Spinal cord (tissue), 10 donors: ENCODE measurements at places on chromosomes 12 and 14.
A peak's percentile ranks its signal among the peaks of the same experiment; 100 is the strongest.

DNA sequence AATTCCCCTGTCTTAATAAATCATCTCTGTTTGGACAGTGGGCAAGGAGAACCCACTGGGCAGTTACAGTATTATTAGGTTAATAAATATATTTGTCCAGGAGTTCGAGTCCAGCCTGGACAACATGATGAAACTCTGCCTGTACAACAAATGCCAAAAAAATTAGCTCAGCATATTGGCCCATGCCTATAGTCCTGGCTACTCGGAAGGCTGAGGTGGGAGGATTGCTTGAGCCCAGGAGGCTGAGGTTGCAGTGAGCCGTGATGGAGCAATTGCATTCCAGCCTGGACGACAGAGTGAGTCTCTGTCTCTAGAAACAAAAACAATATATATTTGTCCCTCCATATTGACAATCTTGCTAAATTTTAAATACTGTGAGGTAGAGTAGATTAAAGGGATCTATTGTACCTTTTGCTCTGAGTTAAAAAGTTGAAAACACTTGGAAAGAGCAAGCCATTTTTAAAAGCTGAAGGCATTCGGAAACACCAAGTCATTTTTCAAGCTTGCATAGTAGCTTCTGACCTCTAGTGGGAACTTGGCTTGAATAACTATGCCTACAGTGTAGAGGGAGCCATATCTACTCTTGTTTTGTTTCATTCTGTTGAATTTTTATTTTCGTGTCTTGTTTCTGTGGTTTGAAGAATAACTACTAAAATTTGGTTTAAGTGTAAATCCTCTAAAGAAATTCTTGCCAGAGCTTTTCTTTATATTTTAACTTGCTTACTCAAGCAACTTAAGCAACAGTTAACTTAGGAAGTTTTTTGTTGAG is 14.6 kb upstream of the EEA1 start:
- no peak for DNase-seq

GRCh38 chr14:68210729-68211299 is 391.2 kb downstream of the RAD51B start:
- DNase-seq, result no peak

DNA sequence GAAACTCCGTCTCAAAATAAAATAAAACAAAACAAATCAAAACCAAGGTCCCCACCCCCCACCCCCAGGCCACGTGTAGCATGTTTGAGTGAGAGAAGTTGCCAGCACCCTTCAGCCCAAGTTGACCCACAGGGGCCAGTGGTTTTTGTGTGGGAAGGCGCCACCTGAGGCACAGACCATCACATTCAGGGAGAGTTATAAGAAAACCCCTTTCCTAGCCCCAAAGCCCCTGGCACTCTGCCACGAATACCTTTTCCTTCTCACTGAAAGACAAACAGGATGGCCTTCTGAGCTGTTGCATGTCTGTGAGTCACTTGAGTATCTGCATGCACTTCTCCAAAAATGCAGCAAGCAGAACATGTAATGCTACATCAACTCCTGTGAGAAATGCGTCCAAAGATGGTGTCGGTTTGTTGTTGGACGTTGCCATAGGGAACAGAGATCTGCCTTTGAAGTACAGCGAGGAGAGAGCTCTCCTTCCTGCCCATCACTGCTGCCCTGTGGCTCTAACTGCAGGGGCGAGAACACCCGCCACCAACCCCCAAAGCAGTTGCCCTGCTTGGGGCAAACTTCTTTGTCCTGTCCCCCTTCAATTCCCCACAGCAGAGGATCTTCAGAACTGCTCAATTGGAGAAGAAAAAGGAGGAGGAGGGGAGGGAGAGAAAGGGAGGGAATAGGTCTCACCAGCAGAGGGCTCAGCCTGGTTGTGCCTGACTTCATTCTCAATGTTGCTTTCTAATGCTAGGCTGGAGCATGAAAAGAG is 2.7 kb upstream of the TRAF3 start:
- peak; percentile 93 for DNase-seq

- DNase-seq, result no peak
Observed at GRCh38 chr12:47394070-47394469, 311.8 kb downstream of the RPAP3 start.

DNA sequence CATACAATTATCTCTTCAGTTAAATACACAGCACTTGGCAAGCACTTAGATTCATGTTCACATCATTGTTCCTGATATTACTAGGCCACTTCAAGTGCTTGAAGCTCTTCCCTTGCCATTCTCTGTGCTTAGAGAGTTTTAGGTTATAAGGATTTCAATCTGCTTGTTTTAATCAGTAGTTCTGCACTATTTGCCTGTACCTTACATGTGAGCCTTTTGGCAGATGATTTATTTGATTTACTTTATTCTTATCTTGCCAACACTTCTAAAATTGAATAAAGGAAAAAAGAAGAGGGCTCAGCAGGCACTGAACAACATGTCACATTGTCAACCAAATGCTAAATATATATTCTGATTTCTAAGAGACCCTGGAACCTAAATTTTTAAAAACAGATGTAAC is 363.8 kb upstream of the USP15 start:
- no peak for DNase-seq

DNA sequence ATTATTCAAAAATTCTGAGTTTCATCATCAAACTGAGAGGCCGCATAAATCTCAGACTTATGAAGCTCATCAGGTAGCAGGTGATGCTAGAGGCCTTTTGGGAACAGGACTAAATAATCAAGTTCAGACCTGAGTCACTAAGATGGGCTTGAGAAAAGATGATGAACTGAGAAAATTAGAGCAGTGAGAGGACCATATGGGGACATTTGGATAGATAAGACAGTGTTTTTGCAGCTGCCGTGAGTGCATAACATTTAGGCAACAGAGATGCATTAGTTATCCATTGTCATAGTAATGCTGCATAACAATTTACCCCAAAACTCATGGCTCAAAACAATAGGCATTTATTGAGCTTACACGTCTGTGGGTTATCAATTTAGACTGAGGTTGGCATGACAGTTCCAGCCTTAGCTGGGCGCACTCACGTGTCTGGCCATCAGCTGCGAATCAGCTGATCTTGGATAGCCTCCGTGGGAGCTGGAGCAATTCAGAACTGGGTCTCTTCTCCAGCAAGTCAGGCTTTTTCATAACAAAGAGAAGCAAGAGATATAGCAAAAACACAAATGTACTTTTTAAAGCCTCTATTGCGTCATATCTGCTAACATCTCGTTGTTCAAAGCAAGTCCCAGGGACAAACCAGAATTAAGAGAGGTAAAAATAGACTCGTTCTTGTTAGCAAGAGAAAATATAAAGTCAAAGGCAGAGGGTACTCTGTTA is 72.8 kb downstream of the CAPZA3 start:
- no peak for DNase-seq

- DNase-seq, result no peak
Observed at GRCh38 chr14:93032421-93032936, 83.2 kb downstream of the ITPK1 start.

DNA sequence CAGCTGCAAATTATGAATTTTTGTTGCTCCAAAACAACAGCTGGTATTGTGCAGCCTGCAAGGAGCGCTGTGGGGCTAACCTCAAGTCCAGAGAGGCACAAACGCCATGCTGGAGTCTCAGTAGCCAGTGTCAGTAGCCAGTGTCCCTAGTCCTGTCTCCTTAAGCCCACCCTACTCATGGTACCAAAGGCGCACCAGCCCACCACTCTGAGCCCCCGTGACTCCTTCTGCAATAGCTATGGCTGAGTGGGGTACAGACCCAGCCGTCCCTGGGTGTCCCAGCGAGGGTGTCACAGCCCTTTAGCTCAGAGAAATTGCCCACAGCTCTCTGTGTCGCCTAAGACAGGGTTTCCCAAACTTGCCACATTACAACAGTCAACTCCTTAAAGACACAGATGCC is 65.2 kb downstream of the ARL6IP4 start:
- DNase-seq, result no peak

GRCh38 chr12:4734625-4735340 is 14.6 kb downstream of the GALNT8 start:
- DNase-seq, result no peak

GRCh38 chr14:103623883-103624482 is 5.0 kb upstream of the KLC1 start:
- no peak for DNase-seq

GRCh38 chr12:59484575-59484974 is 111.3 kb upstream of the SLC16A7 start:
- DNase-seq, result no peak

GRCh38 chr12:57187222-57188089 is 29.1 kb upstream of the NXPH4 start:
- no peak for DNase-seq

DNA sequence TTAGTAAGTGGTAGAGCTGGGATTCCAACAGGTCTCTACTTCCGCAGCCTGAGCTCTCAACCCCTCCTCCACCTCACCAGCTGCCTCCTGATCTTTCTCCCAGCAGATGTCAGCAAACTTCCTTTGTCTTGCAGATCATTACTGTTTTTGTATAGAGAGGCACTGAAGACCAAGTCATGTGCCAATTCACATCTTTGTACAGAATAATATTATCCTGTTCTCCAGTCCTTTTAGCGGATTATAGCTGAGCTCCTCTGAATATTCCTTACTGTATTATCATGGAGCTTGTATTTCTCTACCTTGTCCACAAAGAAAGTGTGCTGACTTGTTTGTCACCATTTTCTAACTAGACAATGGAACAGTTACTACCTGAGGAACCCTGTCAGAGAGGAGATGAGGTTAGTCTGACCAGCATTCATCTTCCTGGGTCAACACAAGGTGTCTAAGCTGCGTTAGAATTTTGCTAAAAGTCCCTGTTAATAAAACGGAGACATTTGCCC is 142.3 kb upstream of the ARHGAP5 start:
- no peak for DNase-seq

GRCh38 chr12:91316161-91316906 is 133.7 kb upstream of the DCN start:
- no peak for DNase-seq

DNA sequence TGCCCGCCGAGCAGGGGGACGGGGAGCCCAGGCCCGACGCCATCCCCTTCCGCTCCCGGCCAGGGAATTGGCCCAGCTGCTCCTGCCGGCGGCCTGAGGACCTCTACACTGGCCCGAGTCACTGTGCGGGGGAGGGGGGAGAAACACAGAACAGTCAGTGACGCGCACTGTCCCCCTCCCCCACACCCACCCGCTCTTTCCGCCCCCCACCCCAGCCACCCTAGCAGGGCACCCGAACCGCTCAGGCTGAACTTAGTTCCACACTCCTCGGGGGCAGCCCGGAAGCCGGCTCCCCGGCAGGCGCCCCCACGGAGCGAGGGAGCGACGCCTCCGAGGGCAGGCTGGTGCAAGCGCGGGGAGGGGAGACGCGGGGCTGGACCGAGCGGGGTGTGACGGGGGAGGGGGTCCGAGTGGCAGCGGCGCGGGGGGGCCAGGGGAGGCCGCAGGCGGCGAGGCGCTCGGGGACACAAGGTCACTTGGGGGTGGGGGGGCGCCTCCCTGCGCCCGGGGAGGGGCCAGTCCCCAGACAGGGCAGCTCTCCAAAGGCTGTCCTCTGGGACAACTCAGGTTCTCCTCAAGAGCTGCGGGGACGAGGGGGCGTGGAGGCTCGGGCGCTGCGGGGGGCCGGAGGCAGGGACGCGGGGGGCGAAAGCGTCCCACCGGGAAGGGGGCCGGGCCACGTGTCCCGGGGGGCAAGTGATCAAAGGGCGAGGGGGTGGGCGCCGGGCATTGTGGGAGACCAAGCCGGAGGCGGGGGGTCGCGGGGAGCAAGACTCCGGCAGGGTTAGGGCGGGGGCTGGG is 648 bp downstream of the CHD4 start:
- peak; percentile 72 for DNase-seq

- no peak for DNase-seq
Observed at GRCh38 chr14:57981817-57982560, 116.1 kb upstream of the SLC35F4 start.

GRCh38 chr14:78356391-78356790 is 186.2 kb downstream of the NRXN3 start:
- DNase-seq, result peak; percentile 70

GRCh38 chr14:22118899-22119477 is 445.4 kb upstream of the OR4E1 start:
- no peak for DNase-seq

DNA sequence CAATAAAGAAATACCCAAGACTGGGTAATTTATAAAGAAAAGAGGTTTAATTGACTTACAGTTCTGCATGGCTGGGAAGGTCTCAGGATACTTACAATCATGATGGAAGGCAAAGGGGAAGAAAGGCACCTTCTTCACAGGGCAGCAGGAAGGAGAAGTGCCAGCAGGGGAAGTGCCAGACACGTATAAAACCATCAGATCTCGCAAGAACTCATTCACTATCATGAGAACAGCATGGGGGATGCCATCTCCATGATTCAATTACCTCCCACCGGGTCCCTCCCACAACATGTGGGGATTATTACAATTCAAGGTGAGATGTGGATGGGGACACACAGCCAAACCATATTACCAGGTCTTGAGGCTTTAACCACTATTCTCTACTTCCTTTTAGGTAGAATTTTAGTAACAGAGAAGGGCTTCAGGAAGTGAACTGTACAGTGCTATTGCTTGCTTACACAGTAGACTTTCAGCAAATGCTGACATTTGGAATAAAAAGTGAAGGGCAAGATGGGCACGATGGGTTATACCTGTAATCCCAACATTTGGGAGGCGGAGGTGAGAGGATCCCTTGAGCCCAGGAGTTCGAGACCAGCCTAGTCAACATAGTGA is 40.8 kb upstream of the OR4E1 start:
- no peak for DNase-seq

DNA sequence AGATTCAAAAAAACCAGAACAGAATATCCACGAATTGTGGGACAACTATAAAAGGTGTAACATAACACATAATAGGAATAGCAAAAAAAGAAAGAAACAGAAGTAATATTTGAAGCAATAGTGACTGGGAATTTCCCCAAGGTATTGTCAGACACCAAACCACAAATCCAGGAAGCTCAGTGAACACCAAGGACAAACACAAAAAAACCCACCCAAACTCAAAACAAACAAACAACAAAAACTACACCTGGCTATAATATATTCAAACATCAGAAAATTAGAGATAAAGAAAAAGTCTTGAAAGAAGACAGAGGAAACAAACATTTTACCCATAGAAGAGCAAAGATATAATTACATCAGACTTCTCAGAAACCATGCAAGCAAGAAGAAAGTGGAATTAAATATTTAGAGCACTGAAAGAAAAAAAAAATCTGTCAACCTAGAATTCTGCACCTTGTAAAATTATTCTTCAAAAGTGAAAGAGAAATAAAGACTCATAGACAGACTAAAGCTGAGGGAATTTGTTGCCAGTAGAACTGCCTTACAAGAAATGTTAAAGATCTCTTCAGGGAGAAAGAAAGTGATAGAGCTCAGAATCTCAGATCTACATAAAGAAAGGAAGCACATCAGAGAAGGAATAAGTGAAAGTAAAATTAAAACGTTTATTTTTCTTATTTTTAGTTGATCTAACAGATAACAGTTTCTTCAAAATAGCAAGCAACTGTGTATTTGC is 12.1 kb upstream of the HMGA2 start:
- no peak for DNase-seq

DNA sequence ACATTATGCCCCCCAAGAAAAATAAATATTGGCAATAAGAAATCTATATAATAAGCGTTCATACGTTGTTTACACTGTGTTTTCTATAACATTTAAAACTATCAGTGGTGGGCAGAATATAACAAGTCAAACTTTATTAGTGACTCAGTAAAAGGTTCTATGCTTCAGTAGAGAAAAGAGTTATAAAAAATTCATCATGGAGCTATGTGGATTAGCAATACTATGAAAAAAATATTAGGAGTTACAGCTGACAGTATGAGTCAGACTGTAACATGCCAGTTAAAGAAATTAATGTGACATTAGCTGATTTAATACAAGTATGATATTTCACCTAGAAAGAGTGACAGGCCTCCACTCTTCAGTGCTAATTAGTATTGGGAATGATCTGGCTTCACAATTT is 125.1 kb upstream of the GARIN6 start:
- no peak for DNase-seq
